Stimulated activated CD8-positive, alpha-beta memory T cell treated with anti-CD3 and anti-CD28 coated beads, Interleukin-2, amount 100 ng/mL, for 48 hours (primary cell): ENCODE measurements at places on chromosomes 7 and 10.

- no peak for DNase-seq
Observed at GRCh38 chr7:23685731-23686130, 5.7 kb downstream of the FAM221A start.

DNA sequence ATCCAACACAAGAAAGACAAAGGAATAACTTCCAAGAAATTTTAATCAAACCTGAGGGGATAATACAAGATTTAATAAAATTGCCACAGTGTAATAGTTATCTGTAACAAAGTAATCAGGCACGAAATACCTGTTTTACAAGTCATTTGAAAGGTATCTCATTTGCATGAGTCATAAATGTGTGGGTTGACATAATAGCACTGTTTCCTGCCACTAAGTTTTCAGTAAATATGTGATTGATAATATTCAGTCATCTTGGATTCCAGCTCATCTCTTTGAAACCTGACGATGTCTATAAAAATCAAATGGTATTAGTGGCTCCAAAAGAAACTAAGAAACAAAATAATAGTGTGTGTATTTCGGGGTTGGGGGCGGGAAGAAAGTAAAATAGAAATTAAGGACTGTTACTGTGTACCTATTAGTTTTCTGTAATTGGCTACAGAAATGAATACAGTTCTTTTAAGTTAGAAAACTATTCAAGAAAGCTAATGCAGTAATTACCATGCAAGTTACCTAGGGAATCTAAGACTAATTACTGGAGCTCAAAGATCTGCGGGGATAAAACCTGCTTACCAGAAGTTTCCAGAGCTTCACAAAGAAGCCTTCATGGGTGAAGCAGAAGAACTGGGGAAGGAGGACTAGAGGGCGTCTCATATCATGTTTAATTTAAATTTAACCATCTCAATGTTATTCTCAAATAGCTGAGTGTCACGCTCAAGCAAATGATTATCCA lies 100.7 kb downstream of the ST8SIA6 start:
- DNase-seq, result no peak

- no peak for DNase-seq
Observed at GRCh38 chr10:85927952-85928665, 438.5 kb downstream of the GRID1 start.

- DNase-seq, result no peak
Observed at GRCh38 chr7:70154521-70155180, 556.4 kb downstream of the AUTS2 start.

- no peak for DNase-seq
Observed at GRCh38 chr7:3157566-3158287, 114.1 kb upstream of the CARD11 start.

GRCh38 chr10:74753442-74754211 lies 72.8 kb upstream of the KAT6B start:
- no peak for DNase-seq

- no peak for DNase-seq
Observed at GRCh38 chr10:52542906-52543305, 228.8 kb downstream of the DKK1 start.

DNA sequence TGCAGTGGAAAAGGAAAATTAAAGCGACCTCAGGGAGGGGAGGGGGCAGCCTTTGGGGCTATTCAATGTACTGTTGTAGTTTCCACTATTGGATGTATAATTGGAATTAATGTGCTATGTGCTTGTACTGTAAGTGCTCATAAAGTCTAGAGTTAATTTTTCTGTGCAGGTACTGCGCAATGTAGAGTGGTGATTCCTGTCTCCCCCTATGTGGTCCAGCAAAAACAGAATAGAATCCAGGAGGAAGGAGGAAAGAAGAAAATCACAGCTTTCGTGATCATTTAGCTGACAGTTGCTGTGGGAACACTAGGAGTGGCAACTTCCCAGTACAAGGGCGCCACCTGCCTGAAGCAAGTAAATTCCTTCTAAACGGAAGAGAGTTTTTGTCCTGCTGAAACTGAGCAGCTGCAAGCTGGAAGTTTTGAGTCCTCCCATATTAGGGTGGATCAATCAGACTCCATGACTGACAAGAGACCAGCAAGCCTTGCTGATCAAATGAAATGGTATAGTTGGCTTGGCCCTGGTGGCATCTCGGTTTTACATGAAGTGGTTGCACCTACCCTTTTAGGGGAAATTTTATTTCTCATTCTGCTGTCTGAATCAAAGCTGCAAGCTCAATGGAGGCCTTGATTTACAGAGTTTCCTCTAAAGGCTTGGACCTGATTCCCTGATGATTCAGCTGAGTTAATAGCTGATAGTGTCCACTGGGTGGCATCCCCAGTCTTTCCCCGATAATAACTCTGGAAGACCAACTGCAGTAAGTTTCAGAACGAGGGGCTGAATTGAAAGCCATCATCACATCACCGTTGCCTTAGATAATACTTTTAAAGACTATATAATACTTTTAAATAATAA lies 299.8 kb downstream of the HGF start:
- peak; percentile 7 for DNase-seq

GRCh38 chr10:124305131-124305530 lies 113.6 kb downstream of the OAT start:
- DNase-seq, result no peak

DNA sequence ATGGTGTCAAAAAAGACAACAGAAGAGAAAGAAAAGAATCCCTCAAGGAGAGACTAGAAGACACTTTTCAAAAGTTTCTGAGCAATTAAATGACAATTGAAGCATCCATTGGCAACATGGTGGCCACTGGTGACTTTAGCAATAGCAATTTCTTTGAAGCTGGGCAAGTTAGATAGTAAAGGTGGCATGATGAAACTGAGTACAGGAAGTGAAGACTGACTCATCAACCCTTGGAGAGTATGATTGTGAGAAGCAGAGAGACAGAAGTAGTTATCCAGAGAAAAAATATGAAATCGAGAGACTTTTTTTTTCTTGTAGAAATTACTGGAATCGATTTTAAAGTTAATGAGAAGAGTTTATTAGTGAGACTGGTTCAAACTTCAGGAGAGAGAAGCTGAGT lies 52.5 kb downstream of the DGKB start:
- DNase-seq, result no peak

DNA sequence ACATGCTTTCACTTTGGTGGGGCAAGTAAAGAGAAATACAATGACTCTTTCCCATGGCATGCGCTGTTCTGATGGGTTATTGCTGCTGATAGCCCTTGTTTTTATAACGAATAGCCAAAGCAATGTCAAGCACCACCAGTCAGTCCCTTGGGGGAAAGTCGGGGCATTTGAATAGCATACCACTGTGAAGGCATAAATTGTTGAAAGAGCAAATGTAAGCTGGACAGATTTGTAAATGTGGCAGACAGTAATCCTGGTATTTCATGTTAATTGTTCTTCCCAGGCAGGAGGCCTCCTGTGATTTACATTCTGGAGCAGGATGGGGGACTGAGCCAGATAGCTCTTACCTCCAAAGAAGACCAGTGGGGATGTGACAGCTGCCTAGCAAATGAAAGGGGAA lies 293.3 kb downstream of the ADRA2A start:
- no peak for DNase-seq
